ENCODE measurements at places on chromosomes 16 and 17.

GRCh38 chr16:66521252-66521713 lies 28.6 kb downstream of the TK2 start:
- DNase-seq = no peak

DNA sequence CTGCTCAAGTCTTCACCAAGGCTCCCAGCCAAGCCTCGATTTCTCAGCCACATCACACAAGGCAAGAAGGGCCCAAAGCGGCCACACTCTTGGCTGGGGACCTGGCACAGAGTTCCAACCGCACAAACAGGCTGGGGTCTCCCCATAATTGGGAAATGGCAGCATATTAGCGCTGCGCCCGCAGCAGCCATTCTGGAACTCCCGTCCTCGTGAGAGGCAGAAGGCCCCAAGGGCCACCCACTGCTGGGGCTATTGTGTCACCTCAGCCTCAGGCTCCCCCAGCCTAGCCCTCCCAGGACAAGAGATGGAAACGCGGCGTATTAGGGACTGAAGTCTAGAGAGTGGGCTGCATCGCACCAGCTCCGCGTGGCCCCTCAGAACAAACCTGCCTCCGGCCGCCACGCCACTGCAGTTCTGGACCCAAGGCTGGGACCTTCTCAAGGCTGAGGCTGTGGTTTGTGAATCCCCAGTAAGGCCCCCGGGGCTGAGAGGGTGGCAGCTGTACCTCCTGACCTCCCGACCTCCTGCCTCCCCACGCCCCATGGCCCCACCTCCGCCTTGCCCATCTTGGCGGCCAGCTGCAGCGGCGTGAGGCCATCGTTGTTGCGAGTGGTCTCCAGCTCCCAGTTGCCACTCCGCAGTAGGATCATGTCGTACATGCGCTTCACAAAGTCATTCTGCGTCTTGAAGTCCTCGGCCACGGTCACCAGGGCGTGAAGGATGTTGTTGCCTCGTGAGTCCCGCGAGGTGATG lies 25.3 kb downstream of the TRPV3 start:
- DNase-seq = no peak

DNA sequence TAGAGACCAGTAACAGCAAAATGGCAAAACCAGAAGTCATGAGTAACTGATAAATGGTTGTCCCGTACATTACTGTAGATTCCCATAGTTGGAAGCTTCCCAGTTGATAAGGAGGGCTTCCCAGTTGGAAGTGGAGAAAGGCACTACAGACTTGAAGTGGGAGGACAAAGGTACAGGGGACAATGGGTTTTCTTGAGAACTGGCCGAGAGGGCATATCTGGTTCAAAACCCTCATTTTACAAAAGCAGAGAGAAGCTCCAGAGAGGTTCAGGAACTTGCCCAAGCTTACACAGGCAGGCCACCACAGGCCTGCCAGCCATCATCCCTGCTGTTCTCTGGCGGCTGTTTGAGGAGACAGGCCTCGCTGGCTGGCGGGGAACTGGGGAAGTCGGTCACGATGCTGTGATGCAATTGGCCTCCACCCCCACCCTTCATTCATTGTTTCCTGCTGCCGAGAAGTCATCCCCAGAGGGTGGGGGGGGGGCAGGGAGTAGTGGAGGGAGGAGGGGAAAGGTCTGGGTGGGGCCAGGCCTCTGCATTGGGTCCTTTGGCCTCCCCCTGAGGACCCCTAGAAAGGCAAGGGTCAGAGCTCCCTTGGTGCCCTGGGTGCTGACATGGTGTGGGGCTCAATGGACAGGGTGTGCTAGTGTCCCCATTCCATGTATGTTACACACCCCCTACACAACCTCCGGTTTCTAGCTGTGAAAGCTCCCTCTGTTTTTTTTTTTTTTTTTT lies 3.0 kb downstream of the UBALD2 start:
- DNase-seq = peak; percentile 92

- no peak for DNase-seq
These were observed 4.7 kb downstream of the ZPBP2 start for GRCh38 chr17:39872751-39873150.

- no peak for DNase-seq
These were observed 39.3 kb upstream of the NOL11 start for GRCh38 chr17:67678414-67678813.

DNA sequence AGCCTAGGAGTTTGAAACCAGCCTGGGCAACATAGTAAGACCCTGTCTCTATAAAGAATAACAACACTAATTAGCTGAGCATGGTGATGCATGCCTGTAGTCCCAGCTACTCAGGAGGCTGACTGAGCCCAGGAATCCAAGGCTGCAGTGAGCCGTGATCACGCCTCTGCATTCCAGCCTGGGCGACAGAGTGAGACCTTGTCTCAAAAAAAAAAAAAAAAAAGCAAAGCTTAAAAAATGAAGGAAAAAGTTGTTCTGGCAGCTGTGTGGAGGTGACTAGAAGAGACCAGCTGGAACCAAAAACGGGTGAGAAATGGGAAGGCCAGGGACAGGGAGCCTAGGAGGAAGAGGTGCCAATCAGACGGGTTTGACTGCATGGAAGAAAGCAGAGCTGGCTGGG lies 4.2 kb downstream of the BCL7C start:
- DNase-seq = no peak

DNA sequence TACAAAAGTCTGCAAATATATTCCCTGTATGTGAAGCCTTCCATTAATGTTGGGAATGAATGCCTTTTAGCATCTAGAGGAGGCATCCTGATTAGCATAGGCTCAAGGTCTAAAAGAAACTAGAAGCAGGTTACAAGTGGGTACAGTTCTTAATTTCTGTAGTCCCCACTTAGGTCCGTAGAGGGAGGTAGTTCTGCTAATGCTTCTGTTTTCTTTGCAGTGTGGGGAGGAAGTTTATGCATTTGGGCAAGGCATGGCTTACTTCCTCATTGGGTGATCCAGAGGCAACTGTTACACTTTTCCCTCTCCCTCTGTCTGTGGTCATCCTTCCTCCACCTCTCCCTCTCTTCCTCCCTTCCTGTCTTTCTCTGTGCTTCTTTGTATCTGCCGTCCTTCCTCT lies 108.4 kb upstream of the ZKSCAN2 start:
- no peak for DNase-seq

GRCh38 chr16:15650698-15651171 lies 690 bp downstream of the NDE1 start:
- no peak for DNase-seq

GRCh38 chr17:79624718-79625478 lies 14.0 kb upstream of the RBFOX3 start:
- DNase-seq = peak; percentile 7

GRCh38 chr17:22704674-22705073 lies 1012.4 kb downstream of the KCNJ18 start:
- DNase-seq = no peak

- no peak for DNase-seq
These were observed 2.9 kb downstream of the ZNF750 start for GRCh38 chr17:82836823-82837357.

GRCh38 chr17:57257195-57257894 lies 1.0 kb downstream of the MSI2 start:
- DNase-seq = no peak

GRCh38 chr17:80822700-80823410 lies 168.8 kb upstream of the CHMP6 start:
- no peak for DNase-seq

- no peak for DNase-seq
These were observed 66.3 kb downstream of the CLEC16A start for GRCh38 chr16:11010575-11011221.

DNA sequence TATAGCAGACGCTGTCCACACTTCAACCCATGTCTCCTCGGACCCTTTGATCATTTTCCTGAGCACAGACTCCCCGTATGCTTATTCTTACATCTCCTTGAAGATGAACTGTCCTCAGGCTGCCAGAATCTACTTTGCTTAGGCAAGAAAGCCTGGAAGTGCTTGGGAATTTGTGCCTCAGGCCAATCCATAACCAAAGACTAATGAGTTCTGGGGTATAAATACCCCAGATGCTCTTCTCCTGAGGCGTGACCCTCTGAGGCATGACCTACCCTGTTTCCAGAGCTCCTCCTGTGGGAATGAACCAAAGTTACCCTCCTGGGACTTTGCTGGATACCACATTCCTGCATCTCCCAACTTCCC lies 10.1 kb upstream of the TEKT3 start:
- DNase-seq = no peak

GRCh38 chr16:27779641-27780164 lies 229.8 kb downstream of the KATNIP start:
- peak; percentile 79 for DNase-seq

DNA sequence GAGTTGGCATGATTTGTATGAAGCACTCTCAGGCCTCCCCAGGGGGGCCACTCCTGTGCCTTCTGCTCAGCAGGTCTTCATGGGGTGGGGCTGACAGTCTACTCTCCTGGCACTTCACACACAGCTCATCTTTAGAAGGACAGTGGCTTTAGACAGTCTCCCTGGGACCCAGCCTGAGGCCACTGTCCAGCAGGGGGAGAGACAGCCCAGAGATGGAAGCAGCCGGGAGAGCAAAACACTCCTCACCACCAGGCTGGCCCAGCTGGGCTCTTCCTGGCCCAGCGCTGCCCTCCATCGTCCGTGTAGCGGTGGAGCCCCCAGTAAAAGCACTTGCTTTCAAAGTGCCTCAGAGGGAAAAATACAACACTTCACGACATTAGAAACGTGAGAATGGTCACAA lies 62.0 kb upstream of the CRHR1 start:
- no peak for DNase-seq

DNA sequence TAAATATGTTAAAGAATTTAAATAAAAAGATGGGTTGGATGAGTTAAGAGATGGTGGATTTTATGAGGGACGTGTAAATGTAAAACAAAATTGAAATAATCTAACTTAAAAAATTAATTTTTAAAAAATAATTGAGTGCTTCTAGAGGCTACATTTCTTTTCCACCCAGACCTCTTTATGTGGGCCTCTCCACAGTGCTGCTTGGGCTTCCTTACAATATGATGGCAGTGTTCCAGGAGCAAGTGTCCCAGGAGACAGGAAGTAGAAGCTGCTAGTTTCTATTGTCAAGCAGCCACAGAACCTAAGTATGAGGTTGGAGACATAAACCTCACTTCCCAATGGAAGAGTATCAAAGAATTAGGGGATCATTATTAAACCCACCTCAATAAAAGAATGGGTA lies 205.7 kb upstream of the CPHXL start:
- no peak for DNase-seq

- no peak for DNase-seq
These were observed 348.7 kb upstream of the TNRC6C start for GRCh38 chr17:77609553-77610517.

DNA sequence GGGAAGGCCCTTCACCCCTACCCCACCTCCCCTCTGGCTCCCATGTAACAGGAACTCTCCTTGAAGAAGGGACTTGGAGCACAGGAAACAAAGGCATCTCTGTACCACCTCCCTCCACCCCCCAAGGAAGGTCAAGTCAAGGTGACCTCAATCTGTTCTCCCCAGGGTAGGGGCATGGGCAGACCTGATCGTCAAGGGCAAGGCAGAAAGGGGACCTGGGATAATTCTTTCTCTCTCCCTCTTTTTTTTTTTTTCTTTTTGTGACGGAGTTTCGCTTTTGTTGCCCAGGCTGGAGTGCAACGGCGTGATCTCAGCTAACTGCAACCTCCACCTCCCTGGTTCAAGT lies 4.3 kb upstream of the STAT5A start:
- no peak for DNase-seq

GRCh38 chr17:42171831-42172230 lies 9.1 kb downstream of the KCNH4 start:
- DNase-seq = no peak

- DNase-seq = no peak
These were observed 55.2 kb downstream of the ACTG1 start for GRCh38 chr17:81457401-81457800.

DNA sequence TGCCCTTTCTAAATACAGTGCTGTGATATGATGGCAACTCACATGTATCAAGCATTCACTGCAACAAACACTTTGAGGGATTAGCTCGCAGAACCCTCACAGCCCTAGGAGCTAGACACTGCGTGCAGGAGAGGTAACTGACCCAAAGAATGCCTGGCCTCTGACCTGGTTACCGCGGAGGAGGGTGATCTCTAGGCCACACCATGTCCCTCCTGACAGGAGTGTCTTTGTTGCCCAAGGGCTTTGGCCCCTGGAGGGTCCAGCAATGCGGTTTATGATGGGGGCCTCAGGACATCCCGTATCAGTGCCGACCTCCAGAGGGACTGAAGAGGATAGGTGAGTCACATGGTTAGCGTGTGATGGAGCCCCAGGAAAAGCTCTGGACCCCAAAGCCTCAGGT lies 130.6 kb downstream of the MGAT5B start:
- DNase-seq = no peak

DNA sequence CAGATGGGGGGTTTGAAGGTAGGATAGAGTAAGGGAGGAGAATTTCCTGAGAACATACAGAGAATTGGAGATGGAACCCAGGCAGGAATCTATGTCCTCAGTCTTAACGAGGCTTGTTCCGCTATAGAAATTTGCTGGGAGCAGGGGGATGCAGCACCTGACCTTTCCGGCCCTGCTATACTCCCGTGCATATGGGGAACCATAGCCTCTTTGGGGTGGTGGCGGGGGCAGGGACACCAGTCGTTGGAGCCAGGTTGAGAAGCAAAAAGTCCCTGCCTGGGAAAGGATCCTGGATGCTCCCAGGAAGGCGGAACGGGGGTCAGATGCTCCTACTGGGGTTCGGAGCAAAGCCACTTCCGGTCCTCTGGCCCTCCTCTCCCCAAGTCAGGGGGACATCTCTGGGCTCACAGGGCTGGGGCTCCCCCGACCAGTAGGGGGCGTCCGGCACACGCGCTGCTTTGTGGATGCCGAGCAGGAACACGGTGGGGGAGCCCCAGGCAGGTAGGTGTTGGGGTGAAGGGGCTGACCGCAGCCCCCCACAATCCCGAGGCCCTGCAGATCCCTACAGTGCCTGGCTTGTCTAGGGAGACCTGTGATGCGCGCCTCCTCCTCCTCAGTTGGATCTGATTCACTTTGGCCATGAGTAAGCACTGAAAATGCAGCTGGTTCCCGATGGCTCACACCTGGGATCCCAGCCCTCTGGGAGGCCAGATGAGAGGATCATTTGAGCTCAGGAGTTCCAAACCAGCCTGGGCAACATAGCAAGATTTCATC lies 15.5 kb upstream of the TFAP4 start:
- peak; percentile 92 for DNase-seq

- DNase-seq = no peak
These were observed 200.5 kb downstream of the ZFHX3 start for GRCh38 chr16:72847187-72848027.

DNA sequence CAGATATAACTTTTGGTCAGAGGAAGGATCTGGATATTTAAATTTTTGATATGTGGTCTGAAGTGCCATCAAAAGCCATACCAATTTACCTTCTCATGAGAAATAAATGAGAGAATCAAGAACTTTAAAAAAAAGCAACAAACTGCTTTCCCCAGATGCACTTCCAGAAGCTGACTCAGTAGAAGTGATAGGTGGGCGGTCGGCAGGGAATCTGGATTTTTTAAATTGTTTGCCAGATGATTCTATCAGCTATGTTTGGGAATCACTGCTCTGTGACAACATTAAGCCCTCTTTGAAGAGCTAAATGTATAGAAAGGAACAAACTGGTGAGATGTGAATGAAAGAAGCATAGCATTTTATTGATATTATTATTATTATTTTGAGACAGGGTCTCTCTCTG lies 19.2 kb downstream of the CDH3 start:
- no peak for DNase-seq

GRCh38 chr17:20281860-20282259 lies 185.5 kb downstream of the LGALS9B start:
- peak; percentile 36 for DNase-seq

Measured in right cardiac atrium (tissue), 5 donors.